Stimulated activated CD4-positive, alpha-beta T cell treated with anti-CD3 and anti-CD28 coated beads, Interleukin-15, amount 100 ng/mL, for 24 hours (primary cell): ENCODE measurements at places on chromosomes 2 and 18.
A peak's percentile ranks its signal among the peaks of the same experiment; 100 is the strongest.

DNA sequence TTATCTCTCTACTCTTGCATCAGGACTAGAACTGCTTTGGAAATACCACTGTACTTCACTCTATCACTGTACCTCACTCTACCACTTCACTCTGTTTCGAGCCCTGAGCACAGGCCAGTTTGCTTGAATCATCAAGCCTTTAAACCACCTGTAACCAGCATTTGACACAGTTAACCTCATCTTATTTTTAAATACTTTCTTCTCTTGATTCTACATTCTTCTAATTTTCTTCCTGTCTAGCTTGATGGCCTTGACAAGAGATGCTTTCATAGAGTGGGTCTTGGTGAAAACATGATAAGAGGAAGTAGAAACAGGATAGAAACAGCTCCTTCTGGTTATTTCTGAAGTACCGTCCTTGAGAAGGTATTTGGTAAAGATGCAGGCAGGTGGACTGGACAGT lies 78.1 kb downstream of the SPIRE1 start:
- DNase-seq: no peak

- DNase-seq: no peak
These were observed 303.4 kb upstream of the NCKAP5 start for GRCh38 chr2:133871545-133872209.

- DNase-seq: no peak
These were observed 7.5 kb downstream of the DPYSL5 start for GRCh38 chr2:26855466-26855865.

DNA sequence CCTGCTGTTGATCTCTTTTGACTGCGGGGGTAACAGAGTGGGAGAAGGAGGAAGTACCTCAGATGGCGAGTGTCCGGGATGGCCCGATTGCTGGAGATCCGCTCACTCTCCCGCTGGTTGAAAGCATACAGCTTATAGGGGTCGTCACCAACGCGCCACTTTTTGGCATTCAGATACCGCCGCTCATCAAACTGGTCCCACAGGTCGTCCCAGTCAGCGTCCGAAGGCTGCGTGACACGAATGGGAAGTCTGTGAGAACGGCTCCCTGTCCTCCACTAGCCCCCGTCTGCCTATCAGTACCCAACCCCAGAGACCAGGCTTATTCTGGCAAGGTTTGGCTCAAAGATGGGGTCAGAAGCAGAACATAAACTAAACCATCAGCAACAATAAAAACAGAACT lies 145.5 kb downstream of the GALNT14 start:
- DNase-seq: no peak

GRCh38 chr2:118613737-118614136 lies 233.7 kb downstream of the EN1 start:
- DNase-seq: no peak

DNA sequence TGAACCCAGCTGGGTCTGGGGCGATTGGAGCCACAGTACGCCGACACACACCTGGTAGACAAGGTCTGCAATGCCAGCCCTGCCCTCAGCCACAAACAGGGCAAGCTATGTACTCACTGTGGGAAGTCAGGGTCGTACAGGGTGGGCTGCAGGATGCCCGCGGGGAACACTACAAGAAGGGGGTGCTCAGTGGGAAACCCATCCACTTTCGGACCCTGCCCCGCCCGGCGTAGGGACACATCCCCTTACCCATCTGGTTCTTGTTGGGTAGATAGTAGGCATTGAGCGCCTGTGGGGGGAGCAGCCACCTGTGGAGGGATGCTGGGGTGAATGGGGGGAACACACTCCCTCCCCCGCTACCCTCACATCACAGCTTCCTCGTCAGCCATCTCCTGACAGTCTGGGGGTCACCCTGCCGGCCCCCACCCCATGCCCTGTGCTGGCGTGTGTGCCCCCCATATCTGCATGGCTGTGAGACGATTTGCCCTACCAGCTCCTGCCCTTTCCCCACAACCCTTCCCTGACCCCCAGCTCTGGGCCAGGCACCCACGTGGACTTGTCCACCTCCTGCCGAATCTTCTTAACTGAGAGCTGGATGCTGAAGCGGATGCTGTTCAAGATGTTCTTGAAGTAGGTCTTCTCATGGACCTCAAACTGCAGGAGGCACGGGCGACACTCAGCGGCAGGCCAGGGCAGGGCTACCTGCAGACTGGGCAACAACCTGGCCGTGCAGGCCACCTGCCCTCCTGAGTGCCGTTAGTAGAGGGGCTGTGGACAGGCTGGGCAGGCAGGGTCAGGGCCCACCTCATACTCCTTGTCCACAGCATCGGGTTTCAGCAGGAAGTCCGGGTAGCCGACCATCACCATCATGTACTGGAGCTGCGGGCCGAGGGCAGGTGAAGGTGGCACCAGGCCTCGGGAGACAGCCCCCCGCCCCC lies 5.1 kb downstream of the ECEL1 start:
- no peak for DNase-seq

- DNase-seq: peak; percentile 10
These were observed 707 bp downstream of the KRCC1 start for GRCh38 chr2:88054782-88055370.

DNA sequence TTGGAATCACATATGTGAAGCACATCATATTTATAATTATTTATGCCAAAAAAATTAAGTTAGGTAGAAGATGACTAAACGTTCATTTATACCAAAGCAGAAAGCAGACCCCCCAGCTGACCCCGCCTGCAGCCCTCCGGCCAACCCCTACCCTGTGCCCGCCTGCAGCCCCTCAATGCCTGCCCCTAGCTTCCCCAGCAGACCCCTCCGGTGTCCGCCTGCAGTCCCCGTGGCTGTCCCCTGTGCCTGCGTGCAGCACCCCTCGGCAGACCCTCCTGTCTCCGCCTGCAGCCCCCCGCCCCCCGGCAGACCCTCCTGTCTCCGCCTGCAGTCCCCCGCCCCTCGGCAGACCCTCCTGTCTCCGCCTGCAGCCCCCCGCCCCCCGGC lies 136.2 kb downstream of the NFATC1 start:
- no peak for DNase-seq

DNA sequence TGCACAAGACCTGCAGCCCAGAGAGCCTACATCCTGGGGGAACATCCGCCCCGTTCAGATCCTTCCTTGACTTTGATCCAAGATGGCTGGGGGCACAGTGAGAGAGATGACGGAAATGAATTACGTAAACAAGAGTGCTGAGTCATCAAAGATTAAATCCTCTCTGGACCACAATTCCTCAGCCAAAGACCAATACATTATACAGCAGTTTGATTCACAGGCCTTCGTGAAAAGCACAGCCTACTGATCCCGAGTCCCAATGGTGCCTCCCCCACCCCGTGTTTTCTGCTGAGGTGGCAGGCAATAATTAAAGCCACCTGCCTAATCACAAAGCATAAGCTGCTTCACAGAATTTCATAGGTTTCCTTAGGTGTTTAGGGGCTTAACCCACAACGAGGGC lies 43.0 kb downstream of the MYO5B start:
- no peak for DNase-seq

- DNase-seq: no peak
These were observed 99.6 kb upstream of the RIOK3 start for GRCh38 chr18:23353459-23353858.

GRCh38 chr18:35890323-35890722 lies 82.2 kb upstream of the RMP24 start:
- DNase-seq: no peak

- DNase-seq: no peak
These were observed 61.1 kb upstream of the SLC66A3 start for GRCh38 chr2:11094021-11094810.
